NCI-H2081 (cell line): ENCODE measurements at places on chromosomes 4 and X.

- DNase-seq: no peak
Observed at GRCh38 chr4:84433633-84434222, 65.4 kb downstream of the NKX6-1 start.

GRCh38 chr4:109803924-109804571 lies 2.2 kb upstream of the CFI start:
- peak; percentile 48 for DNase-seq

GRCh38 chrX:103211012-103211715 lies 3.7 kb upstream of the BEX4 start:
- DNase-seq: peak; percentile 70

- DNase-seq: no peak
Observed at GRCh38 chrX:129655547-129656249, 942 bp upstream of the APLN start.

DNA sequence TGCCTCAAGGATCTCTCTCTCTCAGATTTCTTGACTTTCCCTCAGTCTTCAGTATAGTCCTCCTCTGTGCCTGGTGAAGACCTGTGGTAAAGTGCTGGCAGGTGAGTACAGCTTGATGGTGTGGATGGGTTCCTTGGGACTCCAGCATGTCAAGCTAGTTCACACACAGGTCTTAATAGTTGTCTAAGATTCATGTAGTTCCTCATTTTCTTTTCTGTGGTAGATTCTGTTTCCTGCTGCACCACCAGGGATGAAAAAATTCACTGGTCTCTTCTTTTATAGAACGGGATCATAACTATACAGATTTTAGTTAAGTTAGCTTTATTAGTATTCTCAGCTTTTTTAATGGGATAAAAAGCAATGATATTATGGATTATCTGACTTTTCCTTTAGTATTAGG lies 32.5 kb upstream of the PAQR3 start:
- no peak for DNase-seq

- DNase-seq: no peak
Observed at GRCh38 chr4:83962492-83962891, 426.6 kb downstream of the GPAT3 start.

DNA sequence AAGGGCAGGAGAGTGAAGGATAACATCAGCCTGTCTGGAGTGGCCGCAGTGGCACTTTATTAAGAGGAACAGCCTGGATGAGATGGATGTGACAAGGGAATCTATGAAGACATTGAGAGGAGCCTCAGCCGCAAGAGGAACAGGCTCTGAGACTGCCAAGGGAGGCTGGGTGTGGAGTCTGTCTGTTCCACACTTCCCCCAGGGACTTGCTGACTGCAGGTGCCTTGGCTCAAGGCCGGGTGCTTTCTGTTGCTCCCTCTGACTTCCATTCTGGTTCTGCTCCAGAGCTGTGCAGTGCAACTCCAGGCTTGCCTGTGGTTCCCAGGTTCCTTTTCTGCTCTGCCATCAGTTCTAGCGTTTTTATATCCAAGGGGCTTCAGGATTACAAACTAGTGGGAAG lies 54.6 kb downstream of the FRMPD3 start:
- DNase-seq: no peak

- no peak for DNase-seq
Observed at GRCh38 chrX:138847930-138848329, 136.4 kb upstream of the FGF13 start.

DNA sequence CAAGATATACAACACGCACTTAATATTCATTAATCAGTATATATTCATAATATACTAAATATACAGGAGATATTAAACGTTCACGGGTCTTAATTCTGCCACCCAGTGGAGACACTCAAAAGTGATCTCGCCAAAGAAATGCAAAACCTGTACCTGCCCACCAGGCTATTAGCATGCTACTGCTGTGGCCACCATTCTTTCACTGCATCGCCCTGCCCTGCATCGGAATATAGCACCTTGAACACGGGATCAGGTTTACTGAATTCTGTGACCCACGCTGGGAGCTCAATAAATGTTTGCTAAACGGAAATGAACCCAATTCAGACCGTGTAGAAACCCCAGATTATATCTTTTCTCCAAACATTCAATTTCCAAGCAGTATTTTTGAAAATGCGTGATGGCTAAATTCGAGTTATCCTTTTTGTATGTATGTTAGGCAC lies 840 bp upstream of the CLCN3 start:
- peak; percentile 41 for DNase-seq

DNA sequence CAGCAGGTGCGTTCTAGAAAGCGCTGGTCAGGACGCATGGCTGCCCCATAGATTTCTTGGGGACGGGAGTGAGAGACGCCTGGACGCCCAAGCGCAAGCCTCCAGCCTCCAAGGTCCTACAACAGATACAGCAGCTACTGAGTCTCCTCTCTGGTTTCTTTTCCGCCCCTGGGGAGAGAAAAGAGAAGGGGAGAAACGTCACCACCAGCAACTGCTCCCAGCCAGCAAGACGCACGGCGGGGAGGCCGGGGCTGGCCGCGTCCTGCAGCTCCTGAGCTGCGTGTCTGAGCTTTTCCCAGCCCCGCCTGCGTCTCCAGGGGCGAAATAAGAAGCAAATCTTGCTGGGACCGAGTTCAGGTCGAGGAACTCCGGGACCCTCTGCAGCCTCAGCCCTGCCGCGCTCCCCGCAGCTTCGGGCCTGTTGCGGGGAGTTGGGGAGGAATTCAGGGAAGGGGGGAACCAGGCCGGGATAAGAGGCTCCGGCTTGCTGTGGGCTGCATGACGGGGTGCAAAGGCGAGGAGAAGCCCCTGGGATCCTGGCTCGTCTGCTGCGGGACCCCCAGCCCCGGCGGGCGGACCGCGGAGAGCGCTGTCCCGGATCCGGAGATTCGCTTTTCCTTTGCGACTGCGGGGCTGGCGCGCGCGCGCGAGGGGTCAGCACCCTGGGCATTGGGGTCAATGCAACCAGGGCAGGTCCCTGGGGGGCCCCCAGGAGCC lies 6.8 kb upstream of the SHOX start:
- DNase-seq: no peak

GRCh38 chr4:37568489-37568888 lies 117.7 kb downstream of the RELL1 start:
- no peak for DNase-seq

DNA sequence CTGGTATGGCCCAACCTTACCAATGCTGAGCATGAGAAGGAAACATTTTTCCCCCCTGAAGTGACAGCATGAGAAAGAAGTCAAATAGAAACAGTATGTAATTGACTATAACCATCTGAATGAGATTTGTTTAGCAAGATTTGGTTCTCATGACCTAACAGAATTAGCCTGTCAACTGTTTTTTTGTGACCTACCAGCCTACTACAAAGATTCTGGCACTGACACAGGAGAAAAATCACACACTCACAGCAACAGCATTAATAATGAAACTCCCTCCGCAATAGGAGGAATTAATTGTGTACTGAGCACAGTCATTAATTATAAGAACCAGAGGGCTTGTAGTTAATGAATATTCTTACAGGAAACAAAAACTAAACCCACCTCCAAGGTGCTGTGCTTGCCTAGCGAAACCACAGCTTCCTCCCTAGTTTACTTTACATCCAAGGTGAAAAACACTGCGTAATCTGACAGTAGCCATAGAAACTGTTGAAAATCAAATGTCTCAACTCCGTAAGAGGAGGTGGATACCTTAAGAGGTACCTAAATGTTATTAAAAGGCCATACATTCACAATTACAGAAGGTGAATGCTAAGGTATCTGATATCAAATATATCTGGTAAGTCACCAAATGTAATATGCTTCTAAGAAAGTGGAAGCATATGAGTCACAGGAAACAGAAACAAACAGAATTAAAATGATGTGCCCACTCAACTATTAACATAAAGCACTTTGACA lies 34.9 kb downstream of the MMRN1 start:
- DNase-seq: no peak

DNA sequence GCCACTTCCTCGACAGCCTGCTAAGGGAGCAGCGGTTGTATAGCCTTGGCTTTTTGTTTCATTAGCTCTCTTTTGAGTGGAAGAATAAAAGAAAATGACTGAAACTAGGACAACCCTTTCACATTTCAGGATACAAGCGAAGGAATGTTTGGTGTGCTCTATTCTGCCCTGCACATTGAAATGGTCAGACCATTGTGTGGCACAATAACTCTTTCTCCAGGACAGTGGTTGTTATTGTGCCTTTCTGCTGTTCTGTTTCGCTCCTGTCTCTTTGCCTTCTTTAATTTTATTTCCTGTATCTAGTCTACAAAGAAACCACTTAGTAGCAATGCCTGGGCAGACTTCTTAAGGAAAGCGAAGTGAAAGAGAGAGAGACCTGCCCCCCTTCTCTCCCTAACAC lies 473.7 kb downstream of the GBA3 start:
- no peak for DNase-seq

DNA sequence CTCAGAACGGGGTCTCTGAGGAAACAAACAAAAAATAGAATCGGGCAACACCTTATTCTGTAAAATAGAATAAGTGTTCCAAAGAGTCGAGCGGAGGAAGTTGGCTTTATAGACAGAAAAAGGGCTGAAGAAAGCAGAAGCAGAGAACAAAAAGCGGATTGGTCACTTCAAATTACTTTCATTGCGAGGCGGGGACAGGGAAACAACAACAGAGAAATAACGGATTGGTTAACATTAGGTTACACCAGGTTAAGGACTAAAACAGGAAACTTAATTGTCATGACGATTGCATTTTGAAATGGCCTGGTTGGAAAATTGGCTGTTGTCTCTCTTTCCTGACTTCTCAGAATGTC lies 433 bp upstream of the COQ2 start:
- DNase-seq: no peak

- no peak for DNase-seq
Observed at GRCh38 chrX:10537308-10537707, 83.1 kb downstream of the MID1 start.

DNA sequence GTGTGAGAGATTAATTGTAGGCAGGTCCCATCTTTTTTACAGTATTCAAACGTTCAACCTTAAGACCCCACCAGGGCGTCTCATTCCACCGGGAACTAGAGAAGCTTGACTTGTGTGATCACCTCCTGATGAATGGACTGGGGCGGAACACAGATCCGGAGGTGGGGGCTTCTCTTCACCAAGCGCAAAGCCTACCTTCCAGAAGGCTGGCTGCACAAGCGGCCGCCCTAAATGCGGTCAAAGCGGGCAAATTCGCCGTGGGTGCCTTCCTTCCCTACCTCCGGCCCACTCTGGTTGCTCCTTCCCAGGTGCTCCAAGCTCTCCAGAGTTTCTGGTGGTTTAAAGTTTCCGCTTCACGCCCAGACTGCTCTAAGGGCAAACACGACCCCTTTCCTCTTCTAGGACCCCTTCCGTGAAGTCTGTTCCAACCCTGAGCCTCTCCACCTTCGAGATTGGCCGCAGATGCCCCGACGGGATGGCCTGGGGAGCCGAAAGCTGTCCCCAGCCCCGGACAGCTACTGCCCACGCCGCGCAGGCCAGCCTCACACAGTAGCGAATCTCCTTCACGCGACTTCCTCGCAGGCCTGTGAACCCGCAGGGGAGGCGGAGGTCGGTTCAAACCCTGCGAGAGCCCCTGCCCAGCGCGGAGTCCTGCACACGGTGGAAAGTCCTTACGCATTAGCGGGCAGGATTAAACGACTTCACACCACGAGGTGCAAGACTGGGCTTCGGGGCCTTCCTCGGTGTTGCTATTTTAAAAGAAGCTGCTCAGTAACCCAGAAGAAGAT lies 1.6 kb upstream of the WWC2 start:
- no peak for DNase-seq

GRCh38 chrX:145003443-145003842 lies 243.9 kb upstream of the SPANXN1 start:
- DNase-seq: no peak

- peak; percentile 61 for DNase-seq
Observed at GRCh38 chrX:74924449-74925224, 615 bp downstream of the NEXMIF start.

GRCh38 chr4:86233681-86234080 lies 126.2 kb downstream of the MAPK10 start:
- no peak for DNase-seq

- no peak for DNase-seq
Observed at GRCh38 chrX:9337046-9337445, 127.8 kb upstream of the TBL1X start.

- no peak for DNase-seq
Observed at GRCh38 chrX:55489314-55490009, at the start of gene USP51. TSS of gene USP51 (minus strand) at chrX:55489848. CDS start at chrX:55488939, 909 bp downstream.

DNA sequence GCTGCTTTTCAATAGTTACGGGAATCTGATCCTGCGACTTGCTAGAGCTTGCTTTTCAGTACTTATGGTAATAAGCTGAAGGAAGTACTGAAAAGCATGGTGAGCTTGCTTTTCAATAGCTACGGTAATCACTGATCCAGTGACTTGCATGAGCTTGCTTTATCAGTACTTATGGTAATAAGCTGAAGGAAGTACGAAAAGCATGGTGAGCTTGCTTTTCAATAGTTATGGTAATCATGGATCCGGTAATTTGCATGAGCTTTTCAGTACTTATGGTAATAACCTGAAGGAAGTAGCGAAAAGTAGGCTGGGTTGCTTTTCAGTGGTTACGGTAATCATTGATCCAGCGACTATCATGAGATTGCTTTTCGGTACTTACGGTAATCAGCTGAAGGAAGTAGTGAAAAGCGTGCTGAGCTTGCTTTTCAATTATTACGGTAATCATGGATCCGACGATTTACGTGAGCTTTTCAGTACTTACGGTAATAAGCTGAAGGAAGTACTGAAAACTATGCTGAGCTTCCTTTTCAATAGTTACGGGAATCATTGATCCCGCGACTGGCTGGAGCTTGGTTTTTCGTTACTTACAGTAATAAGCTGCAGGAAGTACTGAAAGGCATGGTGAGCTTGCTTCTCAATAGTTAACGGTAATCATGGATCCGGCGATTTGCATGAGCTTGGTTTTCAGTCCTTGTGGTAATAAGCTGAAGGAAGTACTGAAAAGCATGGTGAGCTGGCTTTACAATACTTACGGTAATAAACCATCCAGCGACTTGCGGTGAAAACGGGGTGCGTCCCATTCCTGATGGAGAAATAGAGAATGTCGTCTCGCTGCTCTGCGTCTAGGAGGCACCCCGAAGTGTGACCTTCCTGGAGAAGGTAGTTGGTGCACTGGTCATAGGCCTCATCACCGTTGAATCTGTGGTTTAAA lies 6.5 kb downstream of the CRLF2 start:
- no peak for DNase-seq

DNA sequence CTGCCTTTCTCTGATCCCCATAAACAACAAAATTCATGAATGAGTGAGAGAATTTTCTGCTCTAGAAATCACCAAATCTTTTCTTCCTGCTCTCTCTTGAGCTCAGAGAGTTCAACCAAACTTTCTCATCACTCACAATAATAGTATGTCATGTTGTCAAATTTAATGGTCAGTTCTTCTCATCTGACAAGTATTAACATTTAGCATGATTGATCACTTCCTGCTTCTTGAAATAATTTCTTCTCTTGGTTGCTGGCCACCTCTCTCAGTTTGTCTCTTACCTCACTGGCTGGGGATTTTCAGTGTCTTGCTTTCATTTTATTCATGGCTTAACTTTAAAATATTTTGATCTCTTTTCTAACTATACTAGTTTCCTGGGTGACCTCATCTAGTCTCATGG lies 25.5 kb upstream of the FGF5 start:
- DNase-seq: no peak

DNA sequence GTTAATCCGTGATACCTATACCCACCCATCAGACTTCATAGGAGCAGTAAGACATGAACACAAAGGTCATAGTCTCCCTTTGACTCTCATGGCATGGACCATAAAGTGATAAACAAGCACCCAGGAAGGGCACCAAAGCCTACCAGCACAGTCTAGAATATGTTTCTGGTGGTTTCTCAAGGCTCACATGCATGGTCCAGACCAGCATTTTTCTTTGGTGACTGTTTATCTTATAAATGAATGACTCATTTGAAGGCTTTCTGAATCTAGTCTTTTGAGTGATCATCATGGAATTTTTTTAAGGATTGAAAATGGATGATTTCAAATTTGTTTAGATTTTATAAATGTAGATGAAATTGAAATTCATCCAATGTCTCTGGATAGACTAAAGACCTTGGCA lies 32.0 kb upstream of the AMELX start:
- no peak for DNase-seq
